ENCODE measurements at places on chromosomes 3 and 15.

GRCh38 chr3:81095956-81096355 lies 665.5 kb downstream of the GBE1 start:
- DNase-seq, result no peak

GRCh38 chr3:104429727-104430126 lies 937.0 kb upstream of the ALCAM start:
- no peak for DNase-seq

- no peak for DNase-seq
These were observed 52.7 kb upstream of the MRPL3 start for GRCh38 chr3:131555456-131555855.

DNA sequence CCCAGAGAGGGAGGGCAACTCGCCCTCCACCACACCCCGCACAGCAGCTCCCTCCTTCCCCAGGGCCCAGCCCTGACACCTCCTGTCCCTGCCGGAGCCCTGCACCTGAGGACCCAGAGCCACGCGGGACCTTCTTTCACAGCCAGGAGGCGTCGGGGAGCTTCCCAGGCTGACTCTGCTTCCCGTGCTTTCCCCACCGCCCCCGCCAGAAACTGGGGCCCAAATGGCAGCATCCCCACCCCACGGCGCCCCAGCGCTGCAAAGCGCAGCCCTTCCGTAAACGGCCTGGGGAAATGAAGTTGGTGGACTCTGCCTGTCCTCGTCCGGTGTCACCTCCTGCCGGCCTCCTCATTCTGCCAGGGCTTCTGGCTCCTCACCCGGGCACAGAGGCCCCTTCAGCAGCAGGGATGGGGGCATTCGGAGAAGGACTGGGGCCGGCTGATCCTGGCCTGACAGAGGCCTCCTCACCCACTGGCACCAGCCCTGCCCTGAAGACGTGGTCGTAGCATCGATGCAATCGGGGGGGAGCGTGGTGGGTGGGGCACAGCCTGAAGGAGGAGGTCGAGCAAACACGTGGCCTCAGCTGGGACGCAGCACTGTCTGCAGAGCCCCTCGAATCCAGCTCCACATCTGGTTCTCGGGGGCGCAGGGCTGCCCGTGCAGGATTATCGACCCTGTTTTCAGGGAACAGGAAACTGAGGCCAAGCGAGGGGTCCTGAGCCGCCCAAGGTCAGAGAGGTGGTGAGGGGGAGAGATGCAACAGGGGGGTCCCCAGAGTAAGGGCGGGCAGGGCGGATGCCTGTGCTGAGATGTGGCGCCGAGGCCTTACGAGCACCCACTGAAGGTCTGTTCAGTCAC lies 235.4 kb downstream of the XXYLT1 start:
- DNase-seq, result no peak

- DNase-seq, result no peak
These were observed 525.6 kb downstream of the MECOM start for GRCh38 chr3:169137943-169138342.

DNA sequence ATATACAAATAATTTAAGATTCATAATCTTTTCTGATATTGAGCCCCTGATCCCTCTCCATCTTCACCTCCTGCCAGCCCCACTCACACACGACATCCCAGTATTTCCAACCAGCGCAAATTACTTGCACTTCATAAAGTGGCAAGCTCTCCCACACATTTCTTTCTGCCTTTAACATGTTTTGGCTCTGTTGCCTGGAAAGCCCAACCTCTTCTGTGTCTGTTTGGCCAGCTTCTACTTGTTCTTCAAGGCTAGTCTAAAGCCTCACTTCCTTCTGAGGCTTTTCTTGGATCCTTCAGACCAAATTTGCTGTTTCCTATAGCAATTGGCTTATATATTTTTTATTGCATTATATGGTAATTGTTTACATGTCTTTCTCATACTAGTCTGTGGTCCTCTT lies 5.1 kb upstream of the TM6SF1 start:
- no peak for DNase-seq

DNA sequence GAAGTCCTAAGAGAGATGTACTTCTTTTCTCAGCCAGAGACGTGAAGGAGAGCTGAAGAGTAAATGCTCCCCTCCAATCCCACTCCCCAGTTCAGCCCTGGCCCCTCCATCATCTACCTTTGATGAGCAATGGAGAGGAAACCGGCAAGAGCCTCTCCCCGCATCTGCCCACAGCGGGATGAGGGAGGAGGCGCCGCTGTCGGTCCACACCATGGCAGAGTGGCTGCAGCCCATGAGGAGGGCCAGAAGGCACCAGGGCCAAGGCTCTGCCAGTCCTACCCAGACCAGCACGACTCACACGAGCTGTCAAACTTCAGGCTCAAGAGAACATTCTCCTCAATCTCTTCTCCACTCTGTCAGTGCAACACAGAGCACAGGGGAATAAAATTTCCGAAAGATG lies 129.8 kb downstream of the OSBPL10 start:
- no peak for DNase-seq

GRCh38 chr3:30607032-30607833 lies 832 bp downstream of the TGFBR2 start:
- DNase-seq, result peak; percentile 57

GRCh38 chr3:127760361-127760760 lies 62.0 kb downstream of the MGLL start:
- DNase-seq, result no peak

GRCh38 chr3:75334299-75334698 lies 329.8 kb upstream of the FRG2C start:
- DNase-seq, result no peak

- peak; percentile 91 for DNase-seq
These were observed 22.4 kb downstream of the CD86 start for GRCh38 chr3:122077293-122078234.

GRCh38 chr15:62390791-62391640 lies 225.9 kb upstream of the C2CD4B start:
- no peak for DNase-seq

GRCh38 chr3:16877911-16878310 lies 6.8 kb upstream of the PLCL2 start:
- no peak for DNase-seq

DNA sequence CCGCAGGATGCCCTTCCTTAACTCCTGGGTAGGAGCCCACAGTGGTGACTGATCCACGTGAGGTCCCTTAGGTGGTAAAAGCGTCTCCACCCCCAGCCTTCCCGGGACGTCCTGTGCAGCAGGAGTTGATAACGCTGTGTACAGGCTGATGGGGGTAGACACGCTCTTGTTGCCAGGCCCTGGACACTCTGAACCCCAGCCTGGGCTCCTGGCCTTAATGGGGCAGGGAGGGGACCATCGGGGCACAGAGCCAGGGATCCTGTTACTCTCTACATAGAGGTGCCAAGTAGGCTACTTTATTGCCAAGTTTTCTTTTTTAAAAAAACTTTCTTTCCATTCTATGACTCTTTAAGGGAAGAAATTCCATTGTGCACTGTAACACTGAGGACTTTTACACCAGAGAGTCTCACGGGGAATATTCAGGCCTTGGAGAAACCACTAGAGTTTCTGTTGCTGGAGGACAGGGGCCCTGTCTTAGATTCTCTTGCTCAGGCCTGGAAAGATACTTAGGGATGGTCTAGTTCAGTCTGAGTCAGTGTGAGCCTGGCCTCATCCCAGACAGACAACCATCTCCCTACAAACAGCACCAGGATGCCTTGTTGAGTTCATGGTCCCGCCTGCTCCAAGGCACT lies 104.3 kb upstream of the RNU6-1 start:
- DNase-seq, result no peak

DNA sequence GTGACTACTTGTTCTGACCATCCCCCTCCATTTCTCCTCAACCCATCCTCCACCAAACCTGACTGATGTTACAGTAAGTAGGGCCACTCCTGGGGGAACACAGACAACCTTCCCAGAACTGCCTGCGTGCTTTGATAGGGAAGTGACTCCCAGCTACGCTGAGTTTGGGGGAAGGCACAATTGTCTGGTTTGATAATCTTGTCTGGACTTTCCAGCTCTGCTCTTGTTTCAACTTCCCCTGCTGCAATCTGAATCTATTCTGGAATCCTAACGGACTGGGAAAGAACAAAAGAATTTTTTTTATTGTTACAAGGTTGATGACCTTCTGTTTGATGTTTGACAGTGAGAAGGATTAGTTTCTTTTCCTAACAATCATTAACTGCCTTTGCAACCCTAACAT lies 895.6 kb downstream of the ROBO1 start:
- DNase-seq, result no peak

DNA sequence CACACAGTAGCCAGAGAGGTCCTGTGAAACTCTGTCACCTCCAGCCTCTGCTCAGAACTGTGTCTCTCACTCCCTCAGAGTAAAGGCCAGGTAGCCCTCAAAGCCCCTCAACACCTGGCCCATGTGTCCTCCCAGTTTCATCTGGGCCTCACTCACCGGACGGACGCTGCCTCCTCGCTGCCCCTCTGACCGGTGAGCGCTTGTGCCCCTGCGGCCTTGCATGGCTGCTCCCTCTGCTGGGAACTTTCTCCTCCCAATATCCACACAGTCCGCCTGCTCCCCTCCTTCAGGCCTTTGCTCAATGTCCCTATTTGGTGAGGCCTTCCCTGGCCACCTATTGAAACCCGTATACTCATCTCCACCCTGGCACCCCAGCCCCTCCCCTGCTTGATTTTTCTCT lies 36.8 kb upstream of the TRH start:
- no peak for DNase-seq

DNA sequence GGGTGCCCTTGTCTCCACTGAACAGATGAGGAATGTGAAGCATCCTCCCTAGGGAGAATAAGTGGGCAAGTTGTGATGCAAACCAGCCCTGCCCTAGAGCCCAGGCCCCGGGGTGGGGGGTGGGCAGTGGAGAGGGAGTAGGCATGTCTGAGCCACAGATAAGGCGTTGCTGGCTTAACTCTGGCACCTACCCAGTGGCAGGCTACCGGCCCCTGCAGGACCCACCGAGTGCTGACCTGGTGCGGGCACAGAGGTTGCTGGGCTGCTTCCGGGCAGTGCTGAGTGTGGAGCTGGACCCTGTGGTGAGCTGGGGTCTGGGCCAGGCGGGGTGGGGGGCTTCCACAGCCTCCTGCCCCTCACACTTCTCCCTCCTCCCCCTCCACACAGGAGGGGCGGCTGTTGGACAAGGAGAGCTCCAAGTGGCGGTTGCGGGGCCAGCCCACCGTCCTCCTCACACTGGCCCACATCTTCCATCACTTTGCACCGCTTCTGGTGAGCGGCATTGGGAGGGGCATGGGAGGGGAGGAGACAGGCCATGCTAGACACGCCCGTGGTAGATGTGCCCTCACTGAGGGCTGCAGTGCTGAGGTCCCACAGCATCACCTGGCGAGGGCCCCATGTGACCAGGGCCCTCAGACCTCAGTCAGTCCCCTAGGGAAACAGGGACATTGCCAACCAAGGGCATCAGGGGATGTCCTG lies 10.1 kb downstream of the RNF123 start:
- no peak for DNase-seq

- no peak for DNase-seq
These were observed 209.4 kb upstream of the DPH6 start for GRCh38 chr15:35755237-35755802.

DNA sequence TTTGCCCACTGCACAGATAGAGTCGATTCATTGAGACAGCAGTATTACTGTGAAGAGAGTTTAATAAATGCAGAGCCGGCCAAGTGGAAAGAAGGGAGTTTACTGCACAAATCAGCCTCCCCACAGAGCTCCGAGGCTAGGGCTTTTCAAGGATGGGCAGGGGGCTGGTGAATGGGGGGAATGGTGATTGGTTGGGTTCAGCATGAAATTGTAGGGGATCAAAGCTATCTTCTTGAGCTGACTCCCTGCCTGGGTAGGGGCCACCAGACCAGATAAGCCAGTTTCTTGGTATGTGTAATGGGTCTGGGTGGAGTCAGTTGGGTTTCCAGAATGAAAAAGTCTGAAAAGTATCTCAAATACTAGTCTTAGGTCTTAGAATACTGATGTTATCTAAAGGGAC lies 66.6 kb downstream of the SYNPR start:
- DNase-seq, result no peak

GRCh38 chr3:46632792-46633191 lies 20.5 kb downstream of the FAM240A start:
- DNase-seq, result no peak

GRCh38 chr15:36688310-36689011 lies 109.0 kb downstream of the CDIN1 start:
- no peak for DNase-seq

DNA sequence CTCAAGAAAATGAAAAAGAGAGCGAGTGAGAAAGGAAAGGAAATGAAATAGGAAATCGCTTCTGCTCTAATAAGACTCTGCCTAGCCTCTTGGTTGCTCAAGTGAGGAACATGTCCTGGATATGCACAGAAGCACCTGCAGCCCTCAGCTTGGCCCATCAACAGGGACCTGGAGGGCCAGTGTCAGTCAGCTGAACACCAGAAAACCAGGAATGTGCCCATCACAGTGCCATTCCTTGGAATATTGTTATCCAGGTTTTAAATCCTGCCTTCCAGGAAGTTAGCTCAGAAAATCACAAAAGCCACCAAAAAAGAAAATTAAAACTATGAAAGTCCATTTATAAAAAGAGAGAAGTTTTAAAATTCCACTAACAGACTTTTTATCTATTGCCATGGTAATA lies 173.4 kb upstream of the TPM1 start:
- DNase-seq, result no peak

DNA sequence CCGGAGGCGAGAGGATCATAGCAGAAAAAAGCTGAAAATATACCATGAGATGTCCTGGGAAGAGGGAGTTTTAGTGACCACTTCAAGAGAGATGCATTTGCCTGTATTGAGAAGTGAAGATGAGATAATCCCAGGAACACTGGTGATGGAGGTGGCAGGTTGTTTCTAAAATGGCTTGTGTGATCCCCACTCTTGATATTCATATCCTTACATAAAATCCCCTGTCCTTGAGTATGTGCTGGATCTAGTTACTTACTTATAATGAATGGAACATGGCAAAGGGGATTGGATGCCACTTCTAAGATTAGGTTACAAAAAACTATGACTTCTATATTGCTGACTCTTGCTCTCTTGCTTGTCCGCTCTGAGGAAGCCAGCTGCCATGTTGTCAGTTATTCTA lies 22.1 kb downstream of the HDGFL3 start:
- no peak for DNase-seq

- no peak for DNase-seq
These were observed 177.2 kb downstream of the ITPR1 start for GRCh38 chr3:4670352-4670751.

GRCh38 chr3:66463730-66464511 lies 36.9 kb downstream of the LRIG1 start:
- DNase-seq, result no peak

- no peak for DNase-seq
These were observed 176.5 kb upstream of the PFN2 start for GRCh38 chr3:150146991-150147761.

GRCh38 chr15:87887177-87887576 lies 369.4 kb downstream of the NTRK3 start:
- no peak for DNase-seq

- DNase-seq, result no peak
These were observed 18.3 kb downstream of the MSL2 start for GRCh38 chr3:136177876-136178275.

GRCh38 chr3:52106951-52107611 lies 47.1 kb downstream of the POC1A start:
- no peak for DNase-seq

DNA sequence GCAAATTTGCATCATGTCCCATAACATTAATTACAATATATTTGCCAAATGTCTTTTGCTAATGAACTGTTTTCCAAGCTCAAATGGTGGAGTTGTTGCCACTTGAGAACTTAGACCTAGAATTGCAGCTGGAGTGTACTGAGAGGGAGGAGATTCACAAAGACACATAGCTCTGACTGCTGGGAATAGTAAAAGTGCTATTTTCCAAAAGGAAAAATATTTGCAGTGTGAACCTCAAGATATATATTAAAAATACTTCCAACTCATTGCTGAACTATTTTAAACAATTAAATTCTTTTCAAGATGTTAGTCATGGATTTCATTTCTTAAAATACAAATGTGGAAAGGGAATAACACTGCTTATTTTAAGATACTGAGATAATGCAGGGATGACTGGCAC lies 666.8 kb upstream of the ARPP21 start:
- no peak for DNase-seq
